ENCODE measurements at places on chromosomes 7 and 10.
A peak's percentile ranks its signal among the peaks of the same experiment; 100 is the strongest.

GRCh38 chr10:89035461-89035860 is 44.9 kb downstream of the FAS start:
- no peak for DNase-seq

- DNase-seq: no peak
Measured at GRCh38 chr10:35928748-35929147, 286.7 kb upstream of the FZD8 start.

DNA sequence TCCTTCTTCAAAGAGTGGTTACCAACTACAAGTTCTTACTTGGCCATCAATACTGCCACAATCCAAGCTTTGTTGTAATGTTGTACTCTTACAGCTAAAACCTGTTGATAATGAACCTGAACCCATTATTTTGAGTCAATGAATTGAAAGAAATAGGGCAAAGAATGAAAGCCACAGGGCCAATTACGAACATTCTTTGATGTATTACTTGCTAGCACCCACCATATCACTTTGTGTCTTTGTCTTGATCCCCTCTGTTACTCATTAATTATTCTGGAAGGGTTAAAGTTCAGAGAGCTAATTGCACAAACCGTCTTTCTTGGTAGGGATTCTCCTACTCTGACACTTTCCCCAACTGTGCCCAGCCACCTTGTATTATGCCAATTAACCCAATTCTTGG is 53.2 kb upstream of the TFEC start:
- DNase-seq: no peak

DNA sequence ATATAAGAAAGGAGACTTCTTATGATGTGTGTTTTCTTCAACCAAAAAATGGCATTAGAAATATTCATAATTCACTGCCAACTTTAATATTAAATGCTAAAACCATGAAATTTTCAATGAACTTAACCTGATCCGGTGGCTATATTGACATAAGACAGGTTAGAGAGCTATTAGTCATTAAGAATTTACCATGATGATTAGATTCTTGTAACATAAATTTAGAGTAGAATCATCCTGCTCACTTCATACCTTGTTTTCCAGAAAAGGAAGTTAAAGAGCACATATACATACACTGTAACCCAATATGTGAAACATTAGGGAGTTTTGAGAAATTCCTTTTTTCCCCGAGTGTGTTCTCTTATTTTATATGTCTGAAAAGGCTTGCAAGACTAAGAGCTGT is 430.3 kb upstream of the SEMA3A start:
- no peak for DNase-seq

DNA sequence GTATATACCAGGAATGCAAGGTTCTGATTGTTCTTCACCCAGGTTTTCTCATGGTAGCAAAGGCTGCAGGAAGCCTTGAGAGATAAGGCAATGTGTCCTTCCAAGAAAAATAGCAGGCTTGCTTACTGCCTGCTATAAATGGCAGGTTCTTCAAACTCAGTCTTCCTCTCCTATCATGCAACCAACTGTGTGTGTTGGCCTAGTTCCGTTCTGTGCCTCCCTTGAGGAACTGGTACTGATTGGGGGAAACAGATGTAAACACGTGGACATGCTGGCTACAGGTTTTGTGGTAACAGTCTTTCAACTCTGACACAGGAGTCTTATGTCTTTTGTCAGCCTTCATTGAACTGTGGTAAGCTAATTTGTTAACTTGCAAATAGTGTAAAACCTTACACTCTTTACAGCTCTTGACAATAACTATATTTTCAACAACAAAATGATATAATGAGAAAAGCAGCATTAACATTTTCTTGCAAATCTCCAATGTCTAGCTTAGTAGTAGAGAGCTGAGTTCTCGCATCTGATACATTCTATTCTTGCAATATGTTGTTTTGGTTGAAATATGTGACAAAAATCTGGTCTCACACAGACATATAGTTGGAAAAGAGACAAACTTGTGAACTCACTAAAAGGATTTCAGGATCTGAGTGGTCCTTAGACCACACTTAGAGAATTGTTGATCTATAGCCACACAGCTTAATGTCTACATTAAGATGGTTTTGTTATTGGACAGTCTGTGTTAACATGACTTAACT is 54.7 kb upstream of the LSM8 start:
- no peak for DNase-seq

DNA sequence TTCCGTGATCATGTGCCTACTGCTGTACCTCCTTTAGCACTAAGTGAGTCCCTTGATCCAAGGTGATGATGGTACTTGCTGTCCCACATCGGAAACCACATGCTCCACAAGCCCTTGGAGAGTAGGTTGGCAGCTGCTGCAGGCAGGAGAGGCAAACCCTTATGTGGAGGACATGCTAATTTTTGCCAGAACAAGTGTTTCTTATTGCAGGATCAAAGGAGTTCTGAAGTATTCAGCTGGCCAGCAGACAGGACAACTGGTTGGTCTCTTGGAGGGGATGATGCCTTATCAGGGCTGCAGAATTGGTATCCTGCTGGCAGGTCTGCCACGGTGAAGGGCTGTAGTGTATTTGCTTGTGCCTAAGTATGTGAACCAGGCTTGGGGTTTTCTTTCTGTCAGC is 36.8 kb downstream of the NACAD start:
- no peak for DNase-seq

DNA sequence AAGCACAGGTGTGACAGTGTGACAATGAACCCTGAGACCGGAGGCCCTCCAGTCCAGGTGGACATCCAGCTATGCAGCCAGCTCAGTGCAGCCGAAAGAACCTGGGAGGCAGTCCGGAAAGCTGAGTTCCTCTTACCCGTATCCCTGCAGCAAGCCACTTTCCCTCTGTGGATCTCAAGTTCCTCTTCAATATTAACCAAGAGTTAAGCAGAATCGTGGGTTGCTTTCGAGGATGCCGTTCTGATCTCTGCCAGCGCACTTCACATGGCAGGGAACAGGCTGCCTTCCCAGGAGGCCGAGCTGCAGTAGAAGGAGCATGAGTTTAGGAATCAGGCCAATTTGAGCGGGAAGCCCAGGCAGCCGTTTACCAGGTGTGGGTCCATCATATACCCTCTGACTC is 591.6 kb downstream of the SDK1 start:
- no peak for DNase-seq

- DNase-seq: no peak
Measured at GRCh38 chr10:68897336-68897741, 3.8 kb upstream of the DDX50 start.

DNA sequence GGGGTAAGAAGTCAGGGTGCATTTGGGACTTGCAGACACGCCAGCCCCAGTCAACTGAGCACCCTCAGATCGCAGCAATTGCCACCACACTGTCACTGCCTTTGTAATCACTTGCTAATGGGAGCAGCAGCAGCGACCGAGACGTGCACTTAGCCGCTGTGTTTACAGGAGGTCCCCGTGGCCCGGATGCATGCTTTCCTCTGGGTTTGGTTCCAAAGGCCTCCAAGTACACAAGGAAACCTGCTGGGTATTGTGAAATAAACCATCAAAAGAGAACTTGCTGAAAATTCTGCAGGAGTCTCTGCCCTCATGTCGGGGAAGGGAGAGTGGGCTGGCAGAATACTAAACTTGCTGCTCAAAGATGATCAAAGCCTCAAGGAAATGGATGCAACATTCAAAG is 341.7 kb downstream of the DNAJB6 start:
- no peak for DNase-seq

GRCh38 chr7:16462431-16462889 is 3.1 kb downstream of the SOSTDC1 start:
- no peak for DNase-seq

DNA sequence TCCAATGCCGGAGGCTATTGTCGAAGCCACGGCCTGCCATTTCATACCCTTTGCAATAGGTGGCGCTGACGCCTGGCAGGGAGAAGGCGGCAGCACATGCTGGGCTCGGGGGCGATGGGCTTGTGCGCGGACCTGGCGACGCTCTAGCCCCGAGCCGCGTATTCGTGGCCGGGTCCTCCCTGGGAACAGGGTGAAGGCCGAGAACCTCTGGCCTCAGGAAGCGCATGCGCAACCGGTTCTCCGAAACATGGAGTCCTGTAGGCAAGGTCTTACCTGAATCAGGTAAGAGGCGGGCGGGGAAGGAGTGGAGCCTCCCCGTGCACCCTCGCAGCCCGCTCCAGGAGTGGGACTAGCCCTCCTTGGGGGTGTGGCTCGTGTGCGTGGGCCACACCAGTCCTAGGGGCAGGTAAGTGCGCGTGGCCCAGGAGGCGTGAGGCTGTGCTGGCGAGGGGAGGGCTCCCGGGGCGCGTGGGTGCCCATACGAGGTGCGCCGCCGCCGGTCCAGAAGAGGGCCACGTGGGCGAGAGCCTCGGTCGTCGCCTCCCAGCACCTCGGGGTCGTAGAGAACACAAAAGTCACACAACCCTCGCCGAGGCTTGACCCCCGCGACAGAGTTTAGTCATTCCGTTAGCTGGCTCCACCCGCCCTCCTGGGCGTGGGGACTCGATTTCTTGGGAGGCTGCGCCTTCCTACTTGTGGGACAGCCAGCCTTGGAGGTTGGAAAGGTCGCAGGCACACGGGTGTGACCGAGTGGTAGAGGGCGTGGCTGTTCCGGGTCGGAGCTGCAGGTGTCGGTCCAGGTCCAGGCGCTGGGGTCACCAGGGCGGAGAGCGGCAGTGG is 5.6 kb upstream of the MEST start:
- peak; percentile 57 for DNase-seq

- no peak for DNase-seq
Measured at GRCh38 chr10:69847458-69847857, 45.8 kb downstream of the COL13A1 start.

DNA sequence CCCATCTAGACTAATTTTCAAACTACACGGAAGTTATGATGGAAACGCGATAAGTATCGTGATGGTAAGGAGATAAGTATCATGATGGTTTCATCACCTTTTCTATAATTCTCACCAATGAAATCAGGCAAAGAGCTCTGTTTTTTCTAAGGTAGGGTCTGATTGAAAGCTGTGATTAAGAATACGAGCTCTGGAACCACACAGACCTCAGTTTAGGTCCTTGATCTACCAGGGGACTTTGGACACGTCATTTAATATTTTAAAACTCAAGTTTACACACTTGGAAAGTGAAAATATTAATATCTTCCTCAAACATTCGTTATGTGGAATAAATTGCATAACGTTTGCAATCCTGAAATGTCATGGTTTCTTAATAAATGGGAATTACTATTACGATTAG is 538.2 kb upstream of the CELF2 start:
- no peak for DNase-seq

GRCh38 chr10:95755511-95756004 is 405 bp upstream of the ENTPD1 start:
- no peak for DNase-seq

DNA sequence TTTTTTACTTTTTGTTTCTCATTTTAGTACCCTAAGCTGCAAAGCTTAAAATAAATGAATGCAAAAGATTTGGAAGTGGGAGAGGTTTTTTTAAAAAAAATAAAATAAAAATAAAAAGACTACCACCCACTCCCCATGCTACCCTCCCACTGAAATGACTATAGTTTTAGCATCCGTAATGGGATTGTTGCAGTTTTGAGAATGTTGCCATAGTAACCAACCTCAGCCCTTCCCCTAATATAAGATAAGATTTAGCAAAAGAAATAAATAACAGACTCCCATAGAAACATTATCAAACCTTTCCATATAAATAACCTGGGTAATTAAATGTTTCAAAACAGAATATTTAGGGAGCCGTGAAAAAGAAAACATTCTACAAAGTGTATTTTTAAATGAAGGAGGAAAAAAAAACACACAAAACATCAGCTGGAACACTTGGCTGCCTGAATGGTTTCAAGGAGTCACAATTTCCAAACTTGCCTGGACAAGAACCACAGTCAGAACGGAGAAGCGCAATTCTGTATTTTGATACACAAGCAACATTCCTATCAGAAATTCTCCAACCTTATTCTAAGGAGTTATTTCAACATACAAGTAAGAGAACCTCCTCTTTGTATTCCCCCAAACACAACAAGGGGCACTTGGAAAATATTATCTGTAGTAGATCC is 57.4 kb downstream of the DGKI start:
- no peak for DNase-seq

Data from memory B cell (primary cell).